Right lobe of liver (tissue), 6 donors: ENCODE measurements at places on chromosomes 4 and X.

DNA sequence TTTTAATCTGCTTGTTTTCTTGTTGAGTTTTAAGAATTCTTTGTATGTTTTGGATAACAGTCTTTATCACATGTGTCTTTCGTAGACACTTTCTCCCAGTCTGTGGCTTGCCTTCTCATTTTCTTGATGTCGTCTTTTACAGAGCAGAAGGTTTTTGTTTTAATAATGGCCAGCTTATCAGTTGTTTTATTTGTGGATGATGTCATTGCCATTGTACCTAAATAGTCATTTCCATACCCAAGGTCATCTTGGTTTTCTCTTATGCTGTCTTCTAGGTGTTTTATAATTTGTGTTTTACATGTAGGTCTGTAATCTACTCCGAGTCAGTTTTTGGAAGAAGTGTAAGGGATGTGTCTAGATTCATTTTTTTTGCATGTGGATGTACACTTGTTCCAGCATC, 159.6 kb upstream of the NUDT6 start:
- no peak for DNase-seq

GRCh38 chr4:76376534-76376933, 44.4 kb downstream of the CCDC158 start:
- DNase-seq, result no peak

GRCh38 chr4:137851435-137851834, 319.1 kb upstream of the PCDH18 start:
- DNase-seq, result no peak

- no peak for DNase-seq
These were observed 11.8 kb downstream of the RBM47 start for GRCh38 chr4:40617872-40618271.

DNA sequence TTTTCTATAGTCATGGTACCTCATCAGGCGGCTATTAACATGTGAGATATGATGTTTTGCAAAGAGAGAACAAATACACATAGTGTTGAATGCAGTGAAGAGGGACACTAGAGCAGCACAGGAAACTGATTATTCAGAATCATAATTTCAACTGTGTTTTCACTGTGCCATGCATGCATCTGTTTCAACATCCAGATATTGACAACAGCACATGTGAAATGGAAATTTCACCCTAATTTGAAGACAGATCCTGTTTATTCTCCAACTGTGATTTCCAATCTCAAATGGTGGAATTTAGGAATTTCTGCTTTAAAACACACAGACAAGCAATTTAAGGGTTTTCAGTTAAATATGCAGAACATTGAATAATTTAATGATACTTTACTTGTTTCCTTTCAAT, 288.6 kb downstream of the KCTD8 start:
- no peak for DNase-seq

DNA sequence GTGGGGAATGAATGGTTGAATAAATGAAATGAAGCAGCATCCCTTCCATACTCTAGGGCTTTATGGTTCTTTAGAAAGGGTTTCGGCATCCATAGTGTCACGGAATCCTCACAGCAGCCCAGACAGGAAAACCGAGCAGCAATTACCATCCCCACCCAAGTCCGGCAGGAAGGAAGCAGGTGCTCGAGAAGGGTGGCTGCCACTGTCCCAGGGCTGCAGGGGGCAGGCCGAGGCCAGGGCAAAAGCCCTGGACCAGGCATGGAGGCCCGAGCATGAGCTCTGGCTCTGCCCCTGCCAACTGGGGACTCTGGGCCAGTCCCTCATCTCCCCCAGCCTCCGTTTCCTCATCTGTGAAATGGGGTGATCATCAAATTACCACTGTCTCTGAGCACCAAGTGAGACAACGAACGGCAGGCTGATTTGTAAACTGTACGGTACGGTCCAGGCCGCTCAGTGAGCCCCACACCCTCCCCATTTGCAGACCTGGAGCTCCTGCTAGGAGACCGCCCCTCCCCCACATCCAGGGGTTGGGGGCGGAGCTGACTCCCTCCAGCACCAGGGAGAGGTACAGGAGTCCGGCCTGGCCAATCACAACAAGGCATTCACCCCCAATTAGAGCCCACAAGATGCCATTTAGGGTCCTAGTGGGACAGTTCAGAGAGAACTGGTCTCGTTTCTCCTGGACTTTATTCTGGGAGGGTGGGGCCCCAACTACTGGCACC, 100.4 kb downstream of the WFS1 start:
- DNase-seq, result no peak
